ENCODE measurements at places on chromosomes 2 and 18.

DNA sequence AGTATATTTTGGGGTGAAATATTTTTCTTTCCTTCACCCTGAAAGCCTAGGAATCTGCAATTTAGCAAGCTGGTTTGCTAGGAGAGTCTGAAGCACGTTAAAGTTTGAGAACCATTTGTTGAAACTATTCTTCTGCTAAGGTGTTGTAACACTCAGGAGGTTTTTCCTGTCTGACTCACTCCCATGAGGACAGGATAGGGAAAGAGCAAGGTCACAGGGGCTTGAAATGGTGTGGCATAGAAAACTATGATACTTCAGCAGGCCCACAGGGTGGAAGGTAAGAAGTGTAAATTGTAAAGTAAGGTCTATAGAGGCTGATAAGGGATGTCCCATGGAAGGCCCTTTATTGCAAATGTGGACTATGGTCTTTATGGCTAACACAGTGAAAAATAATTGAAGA is 177.7 kb upstream of the ZC3H15 start:
- peak; percentile 45 for DNase-seq

DNA sequence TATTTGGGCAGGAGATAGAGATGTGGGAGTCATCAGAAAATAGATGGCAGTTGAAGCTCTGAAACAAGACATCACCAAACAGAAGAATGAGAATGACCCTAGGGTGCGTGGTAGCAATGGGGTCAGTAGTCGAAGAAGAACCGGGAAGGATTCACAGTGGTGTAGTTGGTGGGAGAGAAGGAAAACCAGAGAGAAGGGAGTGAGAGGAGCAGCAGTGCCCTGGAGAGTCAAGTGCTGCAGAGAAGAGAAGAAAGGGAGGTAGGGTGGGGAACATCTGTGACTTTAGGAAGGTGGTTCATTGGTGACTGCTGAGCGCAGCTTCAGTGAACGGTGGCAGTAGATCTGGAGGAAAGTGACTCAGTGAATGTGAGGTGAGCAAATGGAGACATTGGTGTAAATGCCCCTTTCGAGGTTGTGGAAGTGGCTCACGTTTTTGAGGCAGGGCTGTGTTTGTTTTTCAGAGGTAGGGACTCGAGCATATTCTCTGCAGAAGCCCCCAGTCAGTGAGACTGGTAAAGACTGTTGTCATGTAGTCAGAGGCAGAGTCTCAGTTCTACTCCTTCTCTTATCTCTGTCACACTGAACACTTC is 36.4 kb downstream of the CDC42EP3 start:
- DNase-seq, result no peak

- no peak for DNase-seq
Observed at GRCh38 chr2:164813535-164813934, 28.1 kb downstream of the COBLL1 start.

- no peak for DNase-seq
Observed at GRCh38 chr18:28159055-28159454, 17.9 kb downstream of the CDH2 start.

GRCh38 chr2:230692760-230693159 is 19.9 kb upstream of the CAB39 start:
- no peak for DNase-seq

DNA sequence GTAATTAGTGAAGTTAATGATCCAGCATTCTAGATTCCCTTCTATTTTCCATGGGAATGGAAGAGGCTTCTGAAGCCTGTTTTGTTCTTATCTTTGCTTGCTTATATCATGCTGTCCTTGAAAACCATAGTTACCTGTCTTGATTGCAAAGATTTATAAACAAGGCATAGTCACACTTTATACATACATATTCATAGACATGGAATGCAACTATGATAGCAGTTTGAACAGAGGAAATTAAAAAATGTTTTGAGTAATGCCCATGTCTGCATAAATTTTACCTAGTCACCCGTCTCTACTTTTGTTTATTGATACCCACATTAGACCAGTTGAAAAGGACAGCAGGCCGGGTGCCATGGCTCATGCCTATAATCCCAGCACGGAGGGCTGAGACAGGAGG is 289.0 kb downstream of the PTPRM start:
- no peak for DNase-seq

DNA sequence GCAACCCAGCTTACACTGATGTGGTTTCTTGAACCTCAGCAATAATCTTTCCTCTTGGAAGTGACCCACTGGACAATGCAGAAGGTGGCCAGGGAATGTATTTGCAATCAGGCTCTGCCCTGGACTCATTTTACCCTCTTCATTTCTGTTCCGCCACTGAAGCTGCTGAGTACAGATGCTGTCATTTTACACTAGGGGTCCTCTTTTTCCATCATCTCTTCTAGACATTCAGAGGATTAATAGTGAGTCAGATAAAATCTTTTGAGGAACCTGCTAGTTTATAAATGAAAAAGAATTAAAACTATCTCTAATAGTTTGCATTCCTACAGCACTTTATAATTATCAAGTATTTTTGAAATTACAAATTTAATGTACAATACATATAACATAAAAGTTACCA is 87.9 kb upstream of the PNPT1 start:
- no peak for DNase-seq

DNA sequence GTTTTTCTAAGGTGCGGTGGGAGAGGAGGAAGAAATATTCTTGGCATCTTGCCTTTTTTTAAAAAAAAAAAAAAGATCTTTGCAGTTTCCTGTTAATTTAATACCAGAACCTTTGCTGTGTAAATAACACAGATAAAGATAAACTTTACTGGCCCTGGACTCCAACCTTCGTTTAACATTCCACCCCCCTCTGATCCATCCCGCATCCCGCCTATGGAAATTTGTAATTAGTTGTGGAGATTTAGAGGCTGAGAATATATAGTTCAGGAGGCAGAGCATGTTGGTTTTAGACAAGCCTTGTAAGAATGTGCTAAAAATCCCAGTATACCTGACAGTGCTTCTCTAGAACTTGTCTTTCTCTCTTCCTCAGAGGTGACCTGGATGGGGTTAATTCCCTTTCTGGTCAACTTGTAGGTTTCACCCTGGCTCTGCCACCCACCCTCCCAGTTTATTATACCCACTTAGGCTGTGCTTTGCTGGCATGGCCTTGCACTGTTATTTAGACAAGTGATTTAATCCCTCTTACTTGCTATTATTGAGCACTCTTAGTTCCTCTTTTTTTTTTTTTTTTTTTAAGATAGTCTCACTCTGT is 2.9 kb upstream of the C2orf72 start:
- peak; percentile 43 for DNase-seq

DNA sequence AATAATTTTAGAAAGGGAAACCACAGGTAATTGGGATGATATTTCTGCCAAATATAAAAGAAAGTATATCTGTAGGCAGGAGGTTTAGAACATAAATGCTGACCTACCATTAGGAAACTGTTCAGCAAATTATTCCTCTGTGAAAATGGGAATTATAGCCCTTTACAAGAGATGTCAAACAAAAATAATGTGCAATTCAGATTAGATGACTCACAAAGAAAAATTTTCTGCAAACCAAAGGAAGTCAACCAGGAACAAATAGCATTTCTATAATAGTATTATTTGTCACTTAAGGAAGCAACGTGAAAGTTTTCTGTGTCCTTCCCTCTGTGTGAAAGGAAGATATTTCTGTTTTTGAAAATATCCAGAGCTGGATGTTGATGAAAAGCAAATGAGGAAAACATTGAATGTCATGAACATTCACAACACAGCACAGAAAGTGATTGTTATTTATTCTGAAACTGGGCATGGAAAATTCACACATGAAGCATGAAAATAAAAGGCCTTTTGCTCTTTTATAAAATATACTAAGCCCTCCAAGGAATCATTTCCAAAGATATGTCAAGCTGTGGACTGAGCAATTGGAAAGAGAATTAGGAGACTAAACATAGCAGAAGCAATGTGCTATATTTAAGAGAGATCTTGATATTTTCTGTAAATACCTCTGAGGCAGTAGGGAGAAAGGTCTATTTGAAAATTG is 57.9 kb upstream of the SPHKAP start:
- no peak for DNase-seq

GRCh38 chr2:198795419-198795818 is 662.3 kb downstream of the SATB2 start:
- no peak for DNase-seq

DNA sequence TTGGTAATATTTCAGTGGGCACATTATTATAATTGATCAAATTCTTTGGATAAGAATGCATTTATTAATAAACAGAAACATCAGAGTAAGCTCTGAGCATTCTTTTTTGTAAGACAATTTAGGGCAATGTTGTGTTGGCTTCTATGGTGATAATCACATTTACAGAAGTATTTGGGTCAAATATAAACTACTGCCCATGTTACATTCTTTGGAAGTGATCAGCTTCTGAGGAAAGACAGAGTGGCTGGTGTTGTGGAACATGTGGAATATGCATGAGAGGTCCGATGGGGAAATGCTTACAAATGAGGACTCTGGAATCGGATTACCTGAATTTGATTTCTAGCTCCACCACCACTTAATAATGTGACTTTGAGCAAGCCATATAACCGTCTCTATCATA is 19.4 kb downstream of the SERPINB13 start:
- DNase-seq, result no peak

GRCh38 chr2:40208463-40208862 is 243.4 kb downstream of the SLC8A1 start:
- no peak for DNase-seq

- no peak for DNase-seq
Observed at GRCh38 chr2:182631299-182631698, 84.8 kb upstream of the DNAJC10 start.

DNA sequence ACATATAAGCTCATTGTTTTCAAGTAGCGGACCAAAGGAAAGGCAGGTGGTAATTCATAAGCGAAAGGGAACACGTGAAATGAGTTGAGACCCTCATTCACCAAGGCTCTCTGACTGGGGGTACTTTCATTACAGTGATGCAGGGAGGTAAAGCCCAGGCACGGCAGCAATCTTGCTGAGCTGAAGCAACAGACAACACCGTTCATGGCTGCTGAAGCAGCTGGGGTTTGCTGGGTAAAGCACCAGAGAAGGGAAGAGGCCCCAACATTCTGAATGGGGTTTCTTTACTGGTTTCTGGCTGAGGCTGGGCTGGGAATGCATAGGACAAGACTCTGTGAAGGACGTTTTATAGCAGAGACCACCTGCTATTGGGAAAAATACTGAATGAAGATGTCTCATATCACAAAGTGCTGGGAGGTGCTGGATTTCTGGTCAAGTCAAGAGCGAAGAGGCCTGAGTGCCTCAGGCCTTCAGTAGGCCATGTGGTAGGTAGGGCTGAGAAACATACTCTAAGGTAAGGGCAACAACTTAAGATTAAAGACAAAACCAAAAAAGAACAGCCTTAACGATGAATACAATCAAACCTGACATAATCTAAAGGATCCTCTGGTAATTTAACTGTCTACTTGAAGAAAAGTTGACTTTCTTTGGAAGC is 324.7 kb upstream of the PIK3C3 start:
- no peak for DNase-seq

DNA sequence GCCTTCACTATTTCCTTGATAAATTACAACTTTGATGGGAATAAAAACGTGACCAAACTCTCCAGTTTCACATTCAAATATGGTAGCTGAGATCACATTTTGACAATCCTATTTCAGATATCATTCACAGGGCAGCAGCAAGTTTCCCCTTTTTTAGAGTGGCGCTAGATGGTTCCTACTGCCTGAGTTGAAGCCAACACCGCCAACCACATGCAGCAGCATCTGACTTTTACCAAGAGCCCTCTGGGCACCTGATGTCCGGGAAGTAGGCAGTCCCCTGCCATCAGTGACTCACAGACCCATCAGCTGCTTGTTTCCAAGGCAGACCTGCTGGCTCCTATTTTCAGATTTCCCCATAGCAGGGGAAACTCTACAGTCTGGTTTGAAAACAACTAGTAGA is 4.0 kb upstream of the MREG start:
- no peak for DNase-seq

- DNase-seq, result no peak
Observed at GRCh38 chr18:49650426-49650891, 88.6 kb downstream of the LIPG start.

DNA sequence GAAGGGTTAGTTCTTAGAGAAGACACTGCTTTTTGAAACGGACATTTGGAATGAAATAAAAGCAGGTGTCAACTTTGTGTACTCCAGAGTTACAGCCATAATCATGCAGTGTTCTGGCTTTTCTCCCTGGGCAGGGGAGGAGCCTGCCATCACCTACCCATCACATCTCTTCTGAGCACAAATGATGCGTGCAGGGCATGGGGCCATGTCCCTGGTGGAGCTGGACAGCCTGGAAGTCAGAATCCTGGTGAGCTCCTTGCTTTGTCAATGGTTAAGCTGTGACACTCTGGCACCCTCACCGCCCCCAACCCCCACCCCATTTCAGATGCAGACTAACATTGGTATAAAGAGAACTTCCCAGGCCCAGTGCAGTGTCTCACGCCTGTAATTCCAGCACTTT is 53.1 kb downstream of the PDCL3 start:
- DNase-seq, result no peak

DNA sequence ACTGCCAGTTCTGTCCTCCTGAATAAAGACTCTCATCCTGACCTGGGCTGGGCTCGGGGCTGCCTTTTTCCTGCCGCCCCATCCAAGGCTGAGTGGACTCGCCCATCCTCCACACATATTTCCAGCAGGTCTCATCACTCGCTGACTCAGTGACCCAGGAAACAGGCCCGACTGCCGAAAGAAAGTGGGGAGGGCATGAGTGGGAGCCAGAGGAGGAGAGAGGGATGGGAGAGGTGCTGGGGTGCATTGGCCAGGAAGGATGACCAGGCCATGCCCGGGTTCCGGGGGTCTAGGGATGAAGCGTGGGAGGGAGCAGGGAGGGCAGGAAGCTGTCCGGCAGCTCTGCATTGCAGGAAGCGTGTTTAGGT is 66.7 kb downstream of the TWIST2 start:
- no peak for DNase-seq

GRCh38 chr18:25261768-25262167 is 90.2 kb downstream of the ZNF521 start:
- DNase-seq, result no peak

Measured in hepatocyte (in vitro differentiated cells).